Neural progenitor cell (in vitro differentiated cells): ENCODE measurements at places on chromosomes 5 and 9. TPM values are rescaled to one million over a fixed set of nuclear protein-coding genes. Genes with fewer than 3 reads are reported as not detected.

ARID3C gene
- total RNA-seq = 4.7 and 5.3 TPM in 2 replicates

OBP2B gene
- total RNA-seq = not detected in 2 replicates

DNA sequence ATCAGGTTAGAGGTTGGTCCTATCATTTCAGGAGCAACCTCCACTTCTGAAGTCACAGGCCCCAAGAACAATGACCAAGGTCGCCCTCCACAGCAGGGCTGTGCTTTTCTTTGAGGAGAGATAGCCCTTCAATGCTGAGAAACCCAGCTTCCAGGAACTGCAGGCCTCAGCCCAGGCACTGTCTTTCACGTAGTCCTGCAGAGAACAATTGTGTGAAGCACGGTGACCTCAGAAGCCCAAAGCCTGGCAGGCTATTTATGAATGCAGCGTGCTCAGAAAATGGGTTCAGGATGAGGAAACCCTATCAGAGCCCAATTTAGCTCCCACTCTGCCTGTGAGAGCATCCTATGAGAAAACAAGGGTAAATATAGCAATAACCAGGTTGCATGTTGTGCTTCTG lies 388.3 kb downstream of the PLK2 start:
- DNase-seq = peak; percentile 57

GRCh38 chr5:148374690-148375360 lies 8.9 kb upstream of the FBXO38 start:
- peak; percentile 76 for DNase-seq

DNA sequence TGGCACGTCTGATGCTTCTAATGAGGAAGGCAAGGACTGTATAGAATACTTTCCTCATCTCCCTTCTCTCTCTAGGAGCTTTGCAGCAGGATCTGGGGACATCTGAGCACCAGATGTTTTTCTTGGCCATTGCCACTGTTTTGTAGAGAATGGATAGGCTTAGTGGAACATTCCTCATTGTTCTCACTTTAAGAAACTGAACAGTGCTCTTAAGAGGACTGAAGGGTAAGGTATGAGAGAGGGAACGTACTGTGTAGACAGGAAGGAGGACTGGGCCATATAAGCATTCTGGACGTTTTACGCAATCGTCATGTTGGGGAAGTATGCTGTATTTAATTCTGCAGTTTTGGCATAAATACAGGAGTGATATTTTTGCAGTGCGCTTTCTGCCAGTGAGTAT lies 70.6 kb downstream of the SMARCA2 start:
- no peak for DNase-seq

DNA sequence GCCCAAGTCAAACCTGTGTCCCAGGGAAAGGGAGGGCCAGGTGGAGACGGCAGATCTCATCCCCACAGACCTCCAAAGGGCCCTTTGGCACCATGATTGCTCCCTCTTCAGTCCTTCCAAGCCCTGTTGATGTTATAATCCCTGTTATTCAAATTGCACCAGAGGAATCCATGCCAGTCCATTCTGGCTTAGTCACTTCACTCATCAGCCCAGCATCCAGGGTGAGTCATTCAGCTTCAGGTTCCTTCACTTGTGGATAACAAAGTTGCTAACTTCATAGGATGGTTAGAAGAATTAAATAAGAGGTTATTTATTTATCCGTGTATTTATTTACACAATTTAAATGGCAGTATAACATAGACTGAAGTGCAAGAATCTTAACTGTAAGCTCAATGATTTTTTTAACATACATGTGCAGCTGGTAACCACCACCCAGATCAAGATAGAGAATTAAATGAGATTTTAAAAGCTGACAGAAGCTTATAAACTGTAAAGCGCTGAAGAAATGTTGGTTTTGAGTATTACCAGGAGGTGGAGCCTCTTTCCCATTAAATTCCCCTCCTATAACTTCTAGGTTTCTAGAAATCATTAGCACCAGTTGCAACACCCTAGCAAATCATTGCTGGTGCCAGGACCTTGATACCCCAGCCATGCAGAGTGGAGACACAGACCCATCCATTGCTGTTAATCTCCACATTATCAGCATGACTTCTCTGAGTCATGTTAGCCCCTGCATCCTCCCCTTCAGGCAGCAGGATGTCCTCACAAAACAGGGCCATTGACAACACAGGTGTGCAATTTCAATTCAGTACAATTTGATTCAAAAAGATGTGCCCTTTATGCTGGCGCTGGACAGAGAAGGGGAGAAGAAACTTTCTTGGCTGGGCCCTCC lies 77.4 kb downstream of the SEC61B start:
- peak; percentile 18 for DNase-seq

DNA sequence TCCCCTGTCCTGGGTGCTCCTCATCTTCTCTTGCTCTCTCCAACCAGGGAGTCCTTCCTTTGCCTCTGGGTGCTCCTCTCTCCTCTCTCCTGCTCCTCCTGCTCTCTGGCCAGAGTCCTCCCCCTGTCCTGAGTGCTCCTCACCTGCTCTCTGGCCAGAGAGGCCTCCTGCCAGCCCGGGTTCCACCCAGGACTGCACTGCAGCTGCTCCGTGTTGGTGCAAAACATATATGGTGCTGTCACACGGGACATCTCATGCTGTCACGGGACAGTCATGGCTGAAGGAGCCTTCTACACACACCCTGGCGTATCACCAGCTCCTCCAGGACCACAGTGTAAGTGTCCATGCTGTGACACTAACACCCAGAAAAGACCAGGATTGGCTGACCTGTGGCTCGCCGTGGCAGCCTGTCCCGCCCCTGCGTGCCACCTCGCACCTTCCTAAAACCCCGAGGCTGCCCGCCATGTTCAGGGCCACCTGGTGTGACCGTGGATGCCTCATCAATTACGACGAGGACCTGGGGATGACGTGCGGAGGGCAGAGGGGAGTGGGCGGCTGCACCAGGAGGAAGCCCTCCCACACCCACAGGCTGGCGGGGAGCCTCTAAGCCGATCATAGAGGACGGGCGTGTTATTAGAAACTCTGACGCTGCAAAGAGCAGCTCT lies 27.9 kb upstream of the SLC6A3 start:
- no peak for DNase-seq

ELAVL2 gene
- total RNA-seq = 17.1 and 21.1 TPM in 2 replicates

GRCh38 chr9:109886041-109886440 lies 106.0 kb downstream of the PALM2AKAP2 start:
- DNase-seq = no peak

DNA sequence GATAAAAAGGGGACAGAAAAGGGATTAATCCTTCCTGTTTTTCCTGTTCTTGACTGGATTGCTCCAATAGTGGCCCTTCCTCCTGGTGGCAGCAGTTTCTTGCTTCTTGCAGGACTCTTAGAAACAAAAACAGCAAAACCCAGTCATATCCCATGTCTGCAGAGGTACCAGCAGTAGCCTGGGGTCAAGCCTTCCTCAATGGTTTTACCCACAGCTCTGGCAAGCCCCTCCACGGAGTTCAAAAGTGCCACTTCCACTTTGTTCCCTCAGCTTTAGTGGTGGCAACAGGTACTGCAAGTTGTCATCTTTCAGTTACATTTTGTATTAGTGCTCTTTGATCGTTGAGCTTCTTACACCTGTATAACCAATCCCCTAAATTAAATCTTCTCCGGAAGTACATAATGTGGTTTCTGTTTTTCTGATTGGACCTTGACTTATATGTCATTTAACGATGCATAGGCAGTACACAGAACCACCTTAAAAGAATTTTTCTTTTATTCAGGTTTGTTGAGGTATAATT lies 8.7 kb upstream of the RANBP6 start:
- DNase-seq = peak; percentile 44

DNA sequence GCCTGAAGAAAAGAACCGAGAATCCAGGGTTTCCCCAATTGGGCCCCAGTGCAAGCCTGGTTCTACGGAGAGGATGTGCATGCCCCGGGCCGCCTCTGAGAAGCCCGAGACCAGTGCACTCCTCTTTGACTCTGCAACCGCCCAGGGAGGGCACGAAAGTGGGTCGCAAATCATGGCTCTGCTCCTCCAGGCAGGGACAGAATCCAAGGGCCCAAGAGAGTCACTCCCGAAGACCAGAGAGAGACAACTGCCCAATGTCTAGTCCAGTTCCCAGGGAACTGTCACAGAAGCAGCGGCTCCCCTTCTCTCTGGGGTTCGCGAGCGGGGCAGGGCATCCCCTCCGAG lies 107.8 kb downstream of the PSD2 start:
- peak; percentile 30 for DNase-seq

GTF2H2C gene
- total RNA-seq = 70.5 and 71.9 TPM in 2 replicates

NR5A1 gene
- total RNA-seq = 1.0 and 3.3 TPM in 2 replicates

DNA sequence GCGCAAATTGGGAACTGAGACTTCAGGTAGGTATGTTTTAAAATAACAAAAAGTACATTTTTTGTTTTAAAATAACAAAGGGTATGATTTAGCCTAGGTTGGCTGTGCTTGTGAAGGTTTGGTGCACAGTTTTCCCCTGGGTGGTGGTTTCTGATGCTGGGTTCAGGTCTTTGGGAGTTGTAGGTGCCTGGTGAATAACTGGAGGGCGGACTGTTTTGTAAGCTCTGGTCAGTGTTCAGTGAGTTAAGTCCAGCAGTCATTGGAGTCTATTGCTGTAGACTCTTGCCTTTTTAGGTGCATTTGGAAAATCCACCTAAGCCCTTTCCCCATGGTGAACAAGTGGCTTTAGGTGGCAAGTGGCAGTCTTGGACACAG lies 43.9 kb downstream of the RAI14 start:
- no peak for DNase-seq

DNA sequence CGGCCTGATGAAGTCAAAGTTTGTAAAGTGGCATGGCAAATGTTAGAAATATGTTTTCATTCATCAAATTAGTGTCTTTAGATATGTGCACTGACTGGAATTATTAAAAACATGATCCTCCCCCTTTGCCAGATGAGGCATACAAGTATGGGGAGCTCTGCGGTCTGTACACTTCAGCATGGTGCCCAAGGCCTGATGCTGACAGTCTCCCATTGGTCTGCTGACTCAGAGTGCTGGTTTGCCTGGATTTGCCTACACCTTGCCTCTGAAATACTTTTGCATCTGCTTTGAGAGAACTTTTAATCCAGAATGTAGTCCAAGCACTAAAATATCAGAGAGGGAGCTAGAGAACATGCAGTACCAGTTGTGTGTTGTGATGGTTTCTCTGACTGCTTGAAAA lies 354.3 kb upstream of the ACTBL2 start:
- DNase-seq = no peak

GRCh38 chr9:126149661-126150060 lies 177.0 kb upstream of the MVB12B start:
- no peak for DNase-seq

SAXO1 gene
- total RNA-seq = 0.09 and 0.15 TPM in 2 replicates

IFNB1 gene
- total RNA-seq = not detected in 2 replicates

DNA sequence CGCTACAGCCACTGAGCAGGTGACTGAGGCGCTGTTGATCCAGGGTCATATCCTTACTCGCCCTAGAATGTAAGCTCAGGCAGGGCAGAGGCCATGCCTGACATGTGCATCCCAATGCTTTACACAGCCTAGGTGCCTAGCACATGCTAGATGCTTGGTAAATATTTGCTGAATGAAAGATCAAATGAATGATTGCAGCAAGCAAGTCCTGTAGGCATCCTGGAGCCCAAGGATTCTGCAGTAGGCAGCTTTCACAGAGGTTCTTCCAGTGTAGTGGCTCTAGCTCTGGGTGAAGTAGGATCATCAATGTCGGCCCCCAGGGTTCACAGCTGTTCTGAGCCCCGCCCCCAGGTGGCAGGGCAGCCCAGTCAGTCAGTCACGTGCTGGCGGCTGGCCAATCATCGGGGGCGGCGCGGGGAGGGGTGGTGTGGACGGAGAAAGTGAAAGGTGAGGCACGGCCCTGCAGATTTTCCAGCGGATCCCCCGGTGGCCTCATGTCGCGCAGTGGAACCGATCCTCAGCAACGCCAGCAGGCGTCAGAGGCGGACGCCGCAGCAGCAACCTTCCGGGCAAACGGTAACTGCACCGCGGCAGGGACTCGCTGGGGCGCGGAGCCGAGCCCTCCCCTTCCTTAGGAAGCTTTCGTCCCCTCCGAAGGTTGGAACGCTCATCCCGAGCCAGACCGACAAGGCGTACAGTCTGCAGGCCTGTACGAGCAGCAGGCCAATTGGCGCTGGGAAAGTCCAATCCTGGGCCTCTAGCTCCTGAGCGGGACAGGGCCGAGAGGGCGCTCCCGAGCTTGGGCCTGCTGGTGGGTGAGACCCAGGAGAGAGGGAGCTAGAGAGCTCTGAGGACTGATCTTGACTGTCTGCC lies at the start of gene GALT:
Gene GALT, plus strand, starts transcription at position 465 of the 873 bp plus-strand sequence. Its CDS starts 30 bp downstream, at position 495.
- peak; percentile 95 for DNase-seq

GRCh38 chr5:32709750-32710549 lies 1.2 kb upstream of the NPR3 start:
- peak; percentile 88 for DNase-seq

DNA sequence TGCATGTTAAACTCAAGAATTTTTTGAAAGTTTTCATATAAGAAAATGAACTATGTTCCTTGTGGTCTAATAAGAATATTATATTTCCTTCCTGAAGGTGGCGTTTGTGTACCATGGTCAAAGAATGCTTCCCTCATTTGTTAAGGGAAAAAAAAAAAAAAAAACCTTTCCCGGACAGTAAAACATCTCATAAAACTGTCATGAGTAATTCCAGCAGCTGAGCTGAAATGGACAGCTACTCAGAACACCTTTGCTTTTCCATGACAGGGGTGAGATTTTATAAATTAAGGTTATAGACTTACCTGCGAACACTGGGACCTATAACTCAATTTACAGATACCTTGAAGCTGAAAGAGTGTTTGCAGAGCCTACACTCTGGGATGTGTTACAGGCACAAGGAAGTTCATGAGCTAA lies 113.2 kb upstream of the RANBP3L start:
- DNase-seq = peak; percentile 61

CDX1 gene
- total RNA-seq = not detected in 2 replicates

TLX3 gene
- total RNA-seq = not detected in 2 replicates

DNA sequence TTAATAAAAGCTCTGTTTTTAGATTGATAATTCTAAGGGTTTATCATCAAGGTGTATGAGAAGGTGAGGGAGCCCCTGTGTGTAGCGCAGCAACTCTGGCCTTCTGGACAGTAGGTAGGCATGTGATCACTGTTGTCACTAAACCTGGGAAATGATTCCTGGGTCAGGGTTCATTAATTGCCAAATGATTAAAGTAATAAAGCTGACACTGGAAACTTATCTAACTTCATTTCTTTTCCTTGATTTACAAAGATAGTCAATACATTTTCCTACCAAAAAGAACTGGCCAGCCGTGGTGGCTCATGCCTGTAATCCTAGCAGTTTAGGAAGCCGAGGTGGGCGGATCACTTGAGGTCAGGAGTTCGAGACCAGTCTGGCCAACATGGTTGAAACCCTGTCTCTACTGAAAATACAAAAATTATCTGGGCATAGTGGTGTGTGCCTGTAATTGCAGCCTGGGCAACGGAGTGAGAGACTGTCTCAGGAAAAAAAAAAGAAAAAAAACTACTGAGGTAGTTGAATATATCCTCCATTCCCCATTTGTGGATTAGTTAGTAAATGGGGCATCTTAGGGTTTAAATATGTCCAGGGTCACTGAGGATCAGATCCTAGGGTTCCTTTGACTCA lies 2.4 kb downstream of the EHMT1 start:
- DNase-seq = no peak

GCNT1 gene
- 14.2 and 25.5 TPM in 2 replicates for total RNA-seq

NSUN2 gene
- total RNA-seq = 54.0 and 65.4 TPM in 2 replicates

DNA sequence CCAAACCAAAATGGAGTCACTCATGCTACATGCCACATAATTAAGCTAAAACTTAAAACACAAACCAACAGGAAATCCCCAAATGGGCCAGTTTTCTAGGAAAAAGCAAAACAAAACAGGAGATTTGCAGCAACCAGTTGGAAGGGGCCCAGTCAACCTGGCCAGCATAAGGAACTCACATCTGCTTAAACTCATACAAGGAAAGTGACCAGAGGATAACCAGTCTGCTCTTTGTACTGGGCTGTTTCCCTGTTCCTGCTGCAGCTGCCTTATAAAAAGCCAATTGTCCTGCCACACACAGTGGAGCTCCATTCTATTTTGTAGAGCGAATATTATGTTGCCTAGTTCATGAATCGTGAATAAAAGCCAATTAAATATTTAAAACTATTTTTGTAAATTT lies 29.5 kb upstream of the PTPDC1 start:
- no peak for DNase-seq

GRCh38 chr9:28707616-28708015 lies 1134.3 kb upstream of the C9orf72 start:
- DNase-seq = no peak
